Esophagus muscularis mucosa (tissue), 4 donors: ENCODE measurements at places on chromosomes 5 and 9. TPM values are rescaled to one million over a fixed set of nuclear protein-coding genes. Genes with fewer than 3 reads are reported as not detected.

The DBH gene
- total RNA-seq: not detected

The SRD5A1 gene
- 10.3 TPM for total RNA-seq

DNA sequence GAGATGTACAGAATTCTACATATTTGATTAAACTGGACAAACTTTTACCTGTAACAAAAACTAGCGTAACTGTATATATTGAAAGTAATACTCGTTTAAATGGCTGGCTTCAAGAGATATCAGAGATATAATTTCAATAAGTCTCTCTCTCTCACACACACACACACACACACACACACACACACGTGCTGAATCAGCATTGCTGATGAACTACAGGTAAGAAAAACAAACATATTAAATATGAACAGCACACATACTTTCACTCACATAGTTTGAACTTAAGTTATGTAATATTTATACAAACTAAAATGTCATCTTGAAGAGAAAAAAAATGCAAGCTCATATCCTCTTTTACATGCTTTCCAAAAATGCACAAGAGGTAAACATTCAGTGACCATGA, 145.4 kb downstream of the BNC2 start:
- DNase-seq: no peak

- DNase-seq: no peak
Measured at GRCh38 chr9:124116683-124117363, 105.3 kb downstream of the LHX2 start.

DNA sequence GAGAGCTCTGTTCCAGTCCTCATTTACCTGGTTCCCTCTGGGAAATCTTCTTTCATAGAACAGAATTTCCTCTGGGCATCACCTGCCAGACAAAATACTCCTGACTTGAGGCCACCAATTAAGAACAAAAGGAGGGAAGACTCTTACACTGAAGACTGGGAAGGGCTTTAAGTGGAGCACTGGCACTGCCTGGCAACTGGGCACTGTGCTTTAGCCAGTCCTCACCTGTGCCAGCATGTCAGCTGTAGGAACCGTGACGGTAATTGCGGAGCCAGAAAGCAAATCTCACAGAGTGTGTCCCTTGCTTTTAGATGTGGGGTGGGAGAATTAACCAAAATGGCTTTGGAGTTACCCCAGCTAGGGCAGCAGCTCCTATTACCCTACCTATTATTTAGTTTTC, 40.6 kb downstream of the FAM219A start:
- DNase-seq: no peak

- no peak for DNase-seq
Measured at GRCh38 chr9:7125231-7125630, 367.5 kb downstream of the KDM4C start.

The LCN12 gene
- not detected for total RNA-seq
